T-helper 17 cell (primary cell): ENCODE measurements at places on chromosomes 7 and 10. TPM values are rescaled to one million over a fixed set of nuclear protein-coding genes. Genes with fewer than 3 reads are reported as not detected.

DNA sequence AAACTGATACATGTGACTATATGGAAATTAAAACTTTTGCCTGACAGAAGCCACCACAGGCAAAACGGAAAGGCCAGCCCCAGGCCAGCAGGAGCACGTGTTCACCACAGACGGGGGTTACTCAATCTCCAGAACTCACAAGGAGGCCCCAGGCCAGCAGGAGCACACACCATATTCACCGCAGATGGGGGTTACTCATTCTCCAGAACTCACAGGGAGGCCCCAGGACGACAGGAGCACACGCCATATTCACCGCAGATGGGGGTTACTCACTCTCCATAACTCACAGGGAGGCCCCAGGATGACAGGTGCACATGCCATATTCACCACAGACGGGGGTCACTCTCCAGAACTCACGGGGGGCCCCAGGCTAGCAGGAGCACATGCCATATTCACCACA lies 61.5 kb downstream of the NKX6-2 start:
- DNase-seq = no peak

GRCh38 chr10:90741926-90742565 lies 115.8 kb downstream of the HTR7 start:
- DNase-seq = no peak

- DNase-seq = no peak
Observed at GRCh38 chr7:20197837-20198236, 19.3 kb downstream of the MACC1 start.

GRCh38 chr10:93757136-93757535 lies 600 bp upstream of the LGI1 start:
- DNase-seq = no peak

DNA sequence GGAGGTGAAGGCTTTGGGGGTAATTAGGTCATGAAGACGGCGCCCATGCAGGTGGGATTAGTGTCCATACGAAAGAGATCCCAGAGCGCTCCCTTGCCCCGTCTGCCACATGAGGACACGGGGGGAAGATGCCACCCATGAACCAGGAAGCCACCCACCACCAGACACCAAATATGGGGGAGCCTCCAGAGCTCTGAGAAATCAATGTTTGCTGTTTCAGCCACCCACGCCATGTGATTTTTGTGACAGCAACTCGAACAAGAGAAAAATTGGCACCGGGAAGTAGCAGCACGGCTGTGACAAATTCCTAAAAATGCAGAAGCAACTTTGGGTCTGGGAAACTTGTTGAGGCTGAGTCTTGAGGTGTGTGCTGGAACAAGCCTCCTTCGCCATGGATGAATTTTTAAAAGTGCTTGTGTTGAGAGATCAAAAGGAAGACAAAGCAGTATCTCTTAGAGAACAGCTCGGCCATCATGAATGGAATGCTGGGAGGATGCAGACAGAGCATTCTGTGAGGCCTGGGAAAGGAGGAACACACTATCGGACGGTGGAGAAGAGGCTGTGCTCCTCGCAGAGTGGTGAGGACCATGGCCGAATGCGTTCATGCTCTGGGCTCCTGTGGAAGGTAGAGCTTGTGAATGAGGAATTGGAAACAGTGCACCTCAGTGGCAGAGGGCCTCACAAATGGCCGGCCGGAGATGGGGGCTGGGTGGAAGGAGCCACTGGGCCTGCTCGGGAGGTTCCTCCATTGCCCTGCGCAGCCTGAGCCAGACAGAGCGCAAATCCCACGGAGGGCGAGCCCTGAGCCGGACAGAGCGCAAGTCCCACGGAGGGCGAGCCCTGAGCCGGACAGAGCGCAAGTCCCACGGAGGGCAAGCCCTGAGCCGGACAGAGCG lies 277.5 kb downstream of the PTPRN2 start:
- DNase-seq = no peak

- DNase-seq = no peak
Observed at GRCh38 chr10:129951101-129951969, 12.7 kb downstream of the EBF3 start.

GRCh38 chr7:50270531-50271018 lies 33.9 kb upstream of the IKZF1 start:
- DNase-seq = no peak

DNA sequence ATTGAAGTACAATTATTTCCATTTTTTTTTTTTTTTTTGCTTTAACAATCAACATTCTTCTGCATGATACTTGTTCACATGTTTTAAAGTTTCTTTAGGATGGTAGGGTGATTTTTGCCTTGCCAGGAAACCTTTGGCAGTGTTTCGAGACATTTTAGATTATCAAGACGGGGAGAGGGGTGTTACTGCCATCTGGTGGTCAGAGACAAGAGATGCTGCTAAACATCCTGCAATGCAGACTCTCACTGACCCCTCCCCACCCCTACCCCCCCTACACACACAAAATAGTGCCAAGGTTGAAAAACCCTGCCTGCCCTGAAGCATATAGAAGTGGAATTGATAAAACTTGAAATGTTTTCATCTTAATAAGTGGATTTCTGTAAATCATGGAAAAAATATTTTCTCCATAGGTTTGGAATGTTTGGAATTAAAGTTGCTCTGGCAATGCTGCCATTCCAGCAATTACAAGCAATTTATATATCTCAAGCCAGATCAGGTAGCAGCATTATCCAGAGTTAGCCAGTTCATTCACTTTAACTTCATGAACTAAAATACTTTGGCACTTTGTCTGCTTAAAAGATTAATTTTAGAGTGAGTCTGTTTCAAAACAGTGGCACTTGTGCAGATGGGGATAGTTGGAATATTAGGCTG lies 62.1 kb downstream of the SDHAF3 start:
- peak; percentile 9 for DNase-seq

- no peak for DNase-seq
Observed at GRCh38 chr10:22717728-22718127, 3.4 kb upstream of the PIP4K2A start.

DNA sequence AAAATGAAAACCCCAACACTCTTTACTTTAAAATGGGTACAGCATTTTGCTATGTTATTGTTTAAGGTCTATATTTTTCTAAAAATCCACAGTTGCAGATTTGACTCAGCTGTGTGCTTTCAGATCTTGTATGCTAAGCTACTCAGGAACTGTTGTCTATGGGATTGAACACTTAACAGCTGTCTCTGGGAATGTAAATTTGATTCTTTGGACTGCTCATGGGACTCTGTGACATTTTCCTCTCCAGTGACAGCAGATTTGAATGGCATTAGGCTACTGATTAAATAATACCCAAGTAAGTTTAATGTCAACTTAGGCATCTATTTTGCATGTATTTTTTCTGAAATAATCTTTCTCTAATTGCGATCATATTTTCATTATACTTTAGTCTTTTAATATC lies 1.7 kb upstream of the CD36 start:
- DNase-seq = no peak

The MMD2 gene
- total RNA-seq = not detected

The C10orf53 gene
- total RNA-seq = not detected

GRCh38 chr7:96377399-96377798 lies 55.5 kb upstream of the SLC25A13 start:
- no peak for DNase-seq

- DNase-seq = peak; percentile 16
Observed at GRCh38 chr10:14032406-14032998, 298.2 kb downstream of the FRMD4A start.

GRCh38 chr7:156196649-156197048 lies 384.4 kb upstream of the SHH start:
- DNase-seq = no peak

DNA sequence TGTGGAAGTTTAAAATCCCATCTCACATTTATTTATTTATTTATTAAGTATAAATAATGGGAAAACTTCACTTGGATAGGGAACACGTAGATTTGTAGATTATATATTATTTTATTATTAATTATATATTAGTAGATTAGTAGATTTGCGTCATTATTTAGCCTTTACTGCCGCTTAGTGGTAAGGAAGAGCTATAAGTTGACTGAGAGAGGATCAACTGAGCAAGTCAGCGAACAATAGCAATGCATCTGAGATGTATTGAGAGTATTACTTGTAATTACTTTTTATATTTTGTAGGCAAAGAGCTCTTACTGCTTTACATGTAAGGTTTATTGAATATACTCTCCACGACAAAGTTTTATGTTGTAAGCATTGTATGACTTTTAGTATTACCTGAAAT lies 244.5 kb upstream of the ANKRD30A start:
- no peak for DNase-seq

The ICA1 gene
- total RNA-seq = 12.8 TPM

DNA sequence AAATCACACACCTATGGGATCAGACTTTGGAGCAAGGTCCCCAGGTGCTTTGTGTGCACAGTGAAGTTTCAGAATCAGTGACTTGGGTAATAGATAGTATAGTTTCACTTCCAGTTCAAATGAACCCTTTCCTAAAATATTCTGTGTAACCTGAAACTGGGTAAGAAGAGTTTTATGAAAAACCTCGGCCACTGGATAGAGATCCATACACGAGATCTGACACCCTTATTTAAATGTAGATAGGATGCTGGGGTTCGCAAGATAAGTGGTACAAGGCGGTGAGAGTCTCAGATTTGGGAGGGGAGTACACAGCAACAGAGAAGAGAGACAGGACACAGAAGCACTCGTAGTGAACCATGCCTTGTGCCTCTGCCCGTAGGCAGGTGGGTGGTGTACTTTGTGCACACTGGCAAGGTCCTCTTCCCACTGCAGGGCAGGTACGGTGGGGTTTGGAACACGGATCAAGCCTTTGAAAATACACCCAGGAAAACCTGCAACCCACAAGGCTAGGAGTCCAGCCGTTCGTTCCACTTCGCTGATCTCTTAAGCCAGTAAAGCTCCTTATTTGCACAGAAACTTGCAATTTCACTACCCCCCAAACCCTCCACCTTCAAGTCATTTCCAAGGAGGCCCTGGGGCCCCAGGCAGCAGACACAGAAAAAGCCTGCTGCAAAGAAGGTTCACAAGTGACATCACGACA lies 162.8 kb downstream of the USP6NL start:
- DNase-seq = no peak
